NCI-H446 (cell line): ENCODE measurements at places on chromosomes 1 and 21.

DNA sequence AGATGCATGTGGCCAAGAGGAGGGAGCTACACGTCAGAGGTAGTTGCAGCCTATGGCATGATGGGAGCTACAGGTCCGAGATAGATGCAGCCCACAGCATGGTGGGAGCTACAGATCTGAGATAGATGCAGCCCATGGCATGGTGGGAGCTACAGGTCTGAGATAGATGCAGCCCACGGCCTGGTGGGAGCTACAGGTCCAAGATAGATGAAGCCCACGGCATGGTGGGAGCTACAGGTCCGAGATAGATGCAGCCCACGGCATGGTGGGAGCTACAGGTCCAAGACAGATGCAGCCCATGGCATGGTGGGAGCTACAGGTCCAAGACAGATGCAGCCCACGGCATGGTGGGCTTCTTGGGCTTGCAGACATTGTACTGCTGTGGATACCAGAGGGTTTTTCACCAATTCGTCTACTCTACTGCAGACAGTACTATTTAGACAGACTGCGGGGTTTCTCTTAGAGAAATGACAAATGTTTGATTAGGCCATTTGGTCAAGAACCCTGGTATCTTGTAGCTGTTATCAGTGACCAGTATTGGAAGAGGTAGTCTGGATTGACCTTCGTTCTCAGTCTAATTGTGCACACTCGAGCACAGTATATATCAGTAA is 127.4 kb downstream of the DHRS3 start:
- DNase-seq = no peak

GRCh38 chr1:178664278-178664677 is 60.8 kb upstream of the RALGPS2 start:
- no peak for DNase-seq

DNA sequence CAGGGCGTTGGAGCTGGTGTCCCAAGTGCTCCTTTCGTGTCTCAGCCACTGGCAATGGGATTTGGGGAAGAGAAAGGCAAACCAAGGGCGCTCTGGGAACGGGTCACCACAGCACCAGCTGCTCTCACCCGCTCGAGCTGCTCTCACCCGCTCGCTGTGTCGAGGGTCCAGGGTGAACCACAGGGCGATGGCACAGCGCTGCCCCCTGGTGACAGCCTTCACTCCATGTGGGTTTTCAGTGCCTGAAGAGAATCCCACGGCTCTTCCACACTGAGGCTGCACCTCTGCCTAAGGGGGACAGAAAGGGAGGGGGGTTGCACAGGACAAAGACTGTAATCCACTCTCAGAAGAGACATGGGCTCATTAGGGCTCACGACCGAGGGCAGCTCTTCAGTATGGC is 7.1 kb upstream of the CLDN19 start:
- no peak for DNase-seq

GRCh38 chr1:182974506-182975191 is 21.7 kb upstream of the SHCBP1L start:
- DNase-seq = no peak

DNA sequence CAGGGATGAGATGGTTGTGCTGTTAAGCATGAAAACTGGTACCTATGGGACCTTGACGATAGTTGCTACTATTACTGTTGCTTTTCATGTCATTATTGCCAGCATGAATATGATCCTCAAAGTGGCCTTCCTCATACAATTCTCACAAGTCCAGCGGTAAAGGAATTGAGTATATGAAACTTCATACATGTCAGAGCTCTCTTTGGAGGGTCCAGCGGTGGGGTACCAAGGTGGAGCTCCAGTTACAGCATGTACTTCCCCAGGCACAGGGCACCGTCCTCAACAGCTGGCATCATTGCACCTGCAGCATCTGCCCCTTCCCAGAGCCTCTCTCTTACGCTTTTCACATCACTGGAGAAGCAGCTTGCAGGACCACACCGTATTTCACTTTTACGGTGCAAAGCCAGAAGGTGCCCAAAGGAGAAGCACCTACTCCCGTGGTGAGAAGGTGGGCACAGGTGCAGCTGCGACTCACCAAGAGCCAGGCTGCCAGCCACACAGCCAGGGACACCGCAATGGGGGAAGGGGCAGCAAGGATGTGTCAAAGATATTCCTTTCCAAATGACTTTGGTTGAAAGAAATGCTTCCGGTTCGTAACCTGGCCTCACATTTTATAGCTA is 166.4 kb upstream of the IRF2BP2 start:
- no peak for DNase-seq

DNA sequence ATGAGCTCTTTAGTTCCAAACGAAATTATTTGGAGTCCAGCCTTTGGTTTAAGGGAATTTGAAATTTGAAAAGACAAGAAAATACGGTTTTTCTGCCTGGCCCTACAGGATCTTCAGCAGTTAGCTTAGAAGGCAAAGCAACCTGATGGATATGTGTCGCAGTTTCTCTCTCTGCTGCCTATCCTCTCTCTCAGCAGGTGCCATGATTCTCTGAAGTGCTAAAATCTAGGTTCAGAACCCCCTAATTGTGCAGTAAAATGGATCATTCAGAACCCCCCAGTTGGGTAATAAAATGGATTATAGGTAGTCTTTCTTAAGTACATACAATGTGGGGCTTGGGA is 446 bp upstream of the DEPDC1 start:
- no peak for DNase-seq

DNA sequence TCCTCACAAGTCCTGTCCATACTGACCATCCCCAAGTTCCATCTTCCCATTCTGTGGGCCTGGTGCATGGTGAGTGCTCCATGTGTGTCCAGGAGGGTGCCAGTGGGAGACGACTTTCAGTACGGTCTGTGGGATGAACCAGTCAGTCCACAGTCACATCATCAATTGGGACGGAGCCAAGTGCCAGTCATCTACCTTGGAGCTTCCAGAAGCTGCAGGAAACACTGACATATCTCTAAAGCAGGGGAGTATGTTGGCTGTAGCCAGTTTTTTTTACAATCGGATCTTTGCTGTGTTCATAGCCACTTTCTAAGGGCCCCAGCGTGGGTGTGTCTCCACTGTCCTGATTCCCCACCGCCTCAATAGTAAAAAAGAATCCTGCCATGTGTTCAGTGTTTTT is 13.6 kb upstream of the TRIM17 start:
- DNase-seq = no peak

GRCh38 chr1:174850726-174851125 is 149.0 kb upstream of the CACYBP start:
- DNase-seq = no peak

DNA sequence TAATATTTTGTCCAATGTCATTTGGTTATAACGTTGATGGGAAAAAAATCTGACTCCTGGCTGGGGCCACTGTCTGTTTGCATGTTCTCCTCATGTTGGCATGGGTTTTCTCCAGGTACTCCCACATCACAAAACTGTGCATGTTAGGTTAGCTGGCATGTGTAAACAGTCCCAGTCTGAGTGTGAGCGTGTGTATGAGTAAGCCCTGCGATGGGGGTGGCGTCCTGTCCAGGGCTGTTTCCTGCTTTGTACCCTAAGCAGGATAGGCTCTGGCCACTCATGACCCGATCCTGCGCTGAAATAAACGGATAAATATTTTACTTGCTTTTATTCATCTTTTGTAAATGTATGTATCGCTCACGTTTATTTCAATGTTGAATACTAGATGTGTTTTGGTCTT is 13.5 kb downstream of the EFCAB14 start:
- no peak for DNase-seq

DNA sequence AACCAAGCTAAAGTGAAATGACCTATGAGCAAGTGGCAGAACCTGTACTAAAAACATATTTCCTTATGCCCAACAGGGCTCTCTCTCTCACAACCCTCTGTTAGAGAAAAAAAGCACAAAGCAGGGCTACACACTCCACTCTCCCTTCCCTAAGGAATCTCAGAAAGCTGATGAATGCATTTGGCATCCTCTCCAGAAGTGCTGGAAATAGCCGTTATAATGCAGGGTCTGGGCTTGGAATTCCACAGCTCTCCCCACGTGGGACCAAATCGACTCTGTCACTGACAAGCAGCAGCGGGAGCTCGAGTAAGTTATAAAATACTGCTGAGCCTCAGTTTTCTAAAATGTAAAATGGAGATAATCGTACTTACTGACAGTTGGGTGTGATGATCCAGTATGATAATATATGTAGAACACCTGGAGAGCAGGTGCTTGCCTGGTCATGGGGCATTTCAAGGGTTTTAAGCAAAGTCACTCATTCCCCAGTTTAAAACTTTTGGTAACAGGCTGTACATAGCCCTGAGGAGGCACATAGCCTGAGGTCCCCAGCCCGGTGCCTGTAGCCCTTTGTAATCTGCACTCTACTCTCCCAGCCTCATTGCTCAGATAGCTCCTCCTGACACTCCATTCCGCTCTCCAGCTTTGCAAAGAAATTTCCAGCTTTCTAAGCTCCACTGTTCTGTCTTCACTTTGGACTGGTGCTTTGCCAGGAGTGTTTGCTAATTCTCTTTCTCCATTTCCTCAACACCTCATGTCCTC is 175.6 kb upstream of the DAB1 start:
- no peak for DNase-seq

GRCh38 chr1:170326186-170326585 is 180.4 kb downstream of the NTMT2 start:
- no peak for DNase-seq

- no peak for DNase-seq
Measured at GRCh38 chr1:89705901-89706699, 73.2 kb downstream of the LRRC8C start.

DNA sequence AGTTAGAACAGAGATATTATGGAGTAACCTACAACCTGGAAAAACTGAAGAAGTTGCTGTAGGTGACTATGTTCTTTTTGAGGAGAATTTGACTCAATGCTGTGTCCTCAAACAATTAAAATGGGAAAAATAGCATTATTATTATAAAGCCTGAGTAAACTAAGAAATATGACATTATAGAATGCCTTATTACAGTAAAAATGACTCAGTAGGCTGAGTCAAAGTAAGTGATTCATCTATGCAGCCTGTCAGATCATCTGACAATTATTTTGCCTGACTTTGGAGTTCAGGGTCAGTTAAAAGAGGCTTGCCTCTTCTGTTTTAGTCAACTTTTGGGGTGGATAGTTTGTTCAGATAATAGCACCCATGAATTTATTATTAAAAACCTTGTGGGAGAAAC is 150.8 kb upstream of the PTGFR start:
- DNase-seq = no peak

GRCh38 chr1:103941086-103941485 is 191.4 kb downstream of the AMY1C start:
- DNase-seq = no peak
